ENCODE measurements at places on chromosomes 7 and 10. TPM values are rescaled to one million over a fixed set of nuclear protein-coding genes. Genes with fewer than 3 reads are reported as not detected.

TMUB1 gene
- 55.8 TPM for total RNA-seq

CNPY1 gene
- not detected for total RNA-seq

SFTPA1 gene
- not detected for total RNA-seq

NAT16 gene
- 0.29 TPM for total RNA-seq

LRMDA gene
- total RNA-seq, result 5.6 TPM

ZNF425 gene
- total RNA-seq, result 1.9 TPM

HOXA6 gene
- 1.9 TPM for total RNA-seq

CPEB3 gene
- 0.52 TPM for total RNA-seq

PAPSS2 gene
- 21.9 TPM for total RNA-seq
